ENCODE measurements at places on chromosomes 2 and 18. TPM values are rescaled to one million over a fixed set of nuclear protein-coding genes. Genes with fewer than 3 reads are reported as not detected.

REL gene
- 2.3 TPM for total RNA-seq

KRCC1 gene
- 21.7 TPM for total RNA-seq

ST8SIA3 gene
- total RNA-seq, result not detected

ANKRD30BL gene
- not detected for total RNA-seq

RESP18 gene
- not detected for total RNA-seq

Data from cardiac ventricle fibroblast (primary cell).